HS-27A (cell line): ENCODE measurements at places on chromosomes 7 and 10.

DNA sequence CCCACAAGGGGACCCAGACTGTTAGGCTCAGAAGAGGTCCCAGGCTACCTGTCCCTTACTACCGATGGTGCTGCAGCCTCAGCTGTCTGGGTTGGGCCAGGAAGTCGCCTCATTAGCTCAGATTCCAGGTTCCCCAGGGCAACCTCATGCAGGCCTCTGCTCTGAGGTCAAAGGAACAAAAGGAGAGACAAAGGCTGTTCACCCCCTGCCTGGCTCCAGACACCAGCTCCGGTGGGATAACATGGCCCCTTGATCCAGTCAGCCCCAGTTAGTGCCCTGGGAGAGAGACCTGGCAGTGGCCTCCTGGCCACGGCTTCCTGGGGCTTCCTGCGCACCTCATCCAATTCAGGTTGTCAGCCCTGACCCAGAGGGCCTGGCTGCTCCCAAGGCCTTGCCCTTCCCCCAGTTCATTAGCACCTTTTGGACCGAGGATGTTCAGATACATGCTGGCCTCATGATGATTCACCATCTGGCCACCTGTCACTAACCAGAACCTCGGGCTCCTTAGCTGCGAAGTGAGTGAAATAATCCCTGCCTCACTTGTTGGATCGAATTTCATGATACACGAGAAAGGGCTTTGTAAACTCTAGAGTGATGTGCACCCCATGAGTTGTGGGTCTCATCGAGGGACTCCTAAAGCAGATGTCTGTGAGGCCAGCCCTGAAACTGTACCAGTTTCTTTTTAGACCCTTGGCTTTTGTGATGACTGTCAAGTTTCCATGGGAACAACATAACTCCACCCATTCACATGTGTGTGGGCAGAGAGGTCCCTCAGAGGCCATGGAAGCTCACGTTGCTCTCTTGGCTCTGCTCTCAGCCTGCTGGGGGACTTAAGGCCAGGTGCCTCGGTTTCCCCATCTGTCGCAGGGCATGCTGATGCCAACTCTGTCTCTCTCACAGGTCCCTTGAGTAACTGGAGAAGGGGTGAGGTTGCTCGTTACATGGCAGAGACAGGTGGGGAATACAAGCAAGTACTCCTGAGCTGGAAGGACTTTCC, 79.5 kb upstream of the PCBD1 start:
- DNase-seq: no peak

DNA sequence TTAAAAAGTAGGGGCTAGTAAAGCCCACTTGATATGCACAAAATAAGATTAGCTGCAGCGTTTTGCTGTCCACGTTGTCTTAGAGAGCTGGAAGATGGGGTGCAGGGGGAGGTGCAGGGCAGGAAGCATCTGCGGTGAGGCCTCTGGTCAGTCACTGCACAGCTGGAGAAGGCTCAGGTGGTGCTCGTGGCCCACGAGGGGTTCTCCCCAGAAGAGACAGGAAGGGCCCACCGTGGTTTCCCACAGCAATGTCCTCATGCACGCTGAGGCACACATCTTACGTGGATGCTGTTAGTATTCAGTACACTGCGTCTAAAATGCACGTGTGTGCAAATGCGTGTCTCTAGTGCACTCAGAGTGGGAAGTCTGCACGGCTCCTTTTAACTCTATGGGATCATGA, 582.1 kb downstream of the PTPRN2 start:
- DNase-seq: no peak

DNA sequence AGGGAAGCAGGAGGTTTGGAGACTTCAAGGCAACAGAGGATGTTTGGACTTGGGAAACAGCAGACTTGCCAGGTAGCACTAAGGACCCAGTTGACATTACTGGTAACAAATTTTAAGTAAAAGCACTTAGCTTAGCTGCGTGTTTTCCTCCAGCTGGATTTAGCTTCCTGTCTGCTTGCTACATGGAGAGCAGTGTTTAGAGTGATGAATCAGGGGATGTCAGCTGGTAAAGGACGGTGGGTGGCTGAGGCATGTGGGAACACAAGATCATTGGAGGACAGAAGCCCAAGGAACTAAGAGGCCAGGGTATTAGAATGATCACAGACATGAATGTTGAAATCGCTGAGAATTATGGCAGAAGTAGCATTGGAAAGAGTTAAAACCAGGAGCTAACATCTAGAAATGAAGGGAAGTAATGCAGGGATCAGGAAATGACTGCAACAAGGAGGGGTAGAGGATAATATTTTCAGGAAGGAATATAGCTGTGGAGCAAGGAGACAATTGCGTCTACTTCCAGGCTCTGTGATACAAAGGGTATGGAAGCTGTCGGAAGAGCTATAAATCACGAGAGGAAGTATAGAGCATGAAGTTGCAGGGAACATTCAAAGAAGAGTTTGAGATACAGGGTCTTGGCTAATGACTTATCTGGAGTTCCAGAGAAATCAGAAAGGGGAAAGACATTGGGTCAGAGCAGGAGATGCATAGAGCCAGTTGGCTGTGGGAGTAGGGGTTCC, 34.4 kb downstream of the CALD1 start:
- DNase-seq: no peak

DNA sequence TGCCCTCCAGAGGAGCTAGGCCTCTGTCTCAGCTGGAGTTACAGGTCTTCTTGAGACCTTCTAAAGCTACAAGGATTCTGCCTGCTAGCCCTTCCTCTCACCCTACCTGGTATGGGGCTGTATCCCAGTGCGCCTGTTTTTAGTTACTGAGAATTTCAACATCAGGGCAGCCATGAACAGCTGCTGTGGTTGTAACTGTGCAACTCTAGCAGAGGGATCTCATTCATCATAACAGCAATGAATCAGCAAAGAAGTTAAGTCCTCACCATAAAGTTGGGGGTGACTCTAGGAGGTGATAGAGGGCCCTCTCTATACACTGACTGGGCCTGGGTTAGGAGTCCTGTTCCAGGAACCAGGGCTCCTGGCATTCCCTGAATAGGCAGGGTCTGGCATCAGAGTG, 14.0 kb upstream of the CDH23 start:
- DNase-seq: no peak

DNA sequence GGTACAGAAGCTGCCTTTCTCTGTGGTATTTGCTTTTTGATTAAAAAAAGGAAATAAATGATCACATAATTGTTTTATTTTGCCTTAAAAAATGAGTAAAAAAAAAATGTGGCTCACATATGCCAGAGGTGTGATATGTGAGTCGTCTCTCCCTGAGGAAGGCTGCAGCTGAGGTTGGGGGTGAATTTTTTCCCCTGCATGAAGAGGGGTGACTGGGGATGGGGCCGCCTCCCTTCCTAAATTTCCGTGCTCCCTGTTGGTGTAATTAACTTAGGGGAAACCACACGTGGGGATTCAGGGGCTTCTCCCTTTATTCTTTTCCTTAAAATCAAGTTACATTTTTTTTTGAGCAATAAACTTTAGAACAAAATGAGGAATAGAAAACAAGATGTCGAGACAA, 35.4 kb downstream of the MGMT start:
- DNase-seq: no peak

DNA sequence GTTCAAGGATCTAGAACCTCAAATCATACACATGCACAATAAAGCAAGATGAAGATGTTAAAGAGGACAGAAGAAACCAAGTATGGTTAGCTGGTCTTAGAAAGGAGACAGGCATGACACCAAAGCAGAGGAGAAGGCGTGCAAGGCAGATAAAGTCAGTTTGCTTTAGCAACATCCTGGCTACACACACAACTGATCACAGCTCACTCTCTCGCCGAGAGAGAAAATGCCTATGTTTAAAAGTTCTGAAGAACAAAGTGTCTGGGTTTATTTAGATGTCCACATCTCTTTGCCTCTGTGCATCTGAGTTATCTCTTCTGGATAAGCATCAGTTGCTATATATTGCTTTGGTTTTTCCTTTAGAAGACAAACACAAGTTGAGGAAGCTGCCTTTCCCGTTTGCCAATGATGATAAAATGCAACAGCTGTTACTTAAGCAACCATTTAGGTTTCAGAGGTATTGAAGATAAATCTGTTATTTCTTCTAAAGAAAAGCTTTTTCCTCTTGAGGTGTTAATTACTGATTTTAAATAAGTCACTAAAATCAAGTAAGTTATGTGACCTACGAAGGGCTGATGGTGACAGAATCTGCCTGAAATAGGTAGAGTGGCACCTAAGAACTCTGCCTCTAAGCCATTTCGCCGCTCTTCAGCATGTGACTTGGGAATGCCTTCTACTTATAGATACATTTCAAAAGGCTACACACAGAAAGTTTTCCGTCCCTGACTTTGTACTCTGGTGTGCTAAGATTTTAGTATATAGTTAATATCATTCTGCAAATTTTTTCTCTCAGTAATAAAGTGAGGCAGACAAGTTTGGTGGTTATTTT, 146.2 kb upstream of the ASAH2 start:
- no peak for DNase-seq

DNA sequence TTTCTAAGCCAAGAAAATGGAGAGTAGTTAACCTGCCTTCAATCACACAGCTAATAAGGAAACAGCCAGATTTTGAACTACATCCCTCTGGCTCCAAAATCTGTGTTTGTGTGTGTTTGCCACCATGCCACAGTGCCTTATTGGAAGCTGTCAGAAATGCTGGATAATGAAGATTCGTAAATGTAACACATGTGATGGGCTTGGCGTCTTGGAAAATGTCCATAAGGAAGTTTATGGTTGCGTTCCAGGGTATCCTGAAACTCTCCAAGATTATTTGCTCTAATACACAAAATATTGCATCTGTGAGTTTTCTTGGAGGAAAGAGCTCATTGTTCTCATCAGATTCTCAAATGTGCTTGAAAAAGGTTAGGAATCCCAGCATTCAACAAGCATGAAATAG, 22.7 kb downstream of the MYOF start:
- no peak for DNase-seq

GRCh38 chr10:18368682-18369081, 228.5 kb downstream of the CACNB2 start:
- no peak for DNase-seq
